ENCODE measurements at places on chromosomes 2 and 18.

- no peak for DNase-seq
These were observed 666.5 kb downstream of the DCDC2C start for GRCh38 chr2:4369826-4370419.

GRCh38 chr2:109030870-109031475, 42.0 kb upstream of the EDAR start:
- no peak for DNase-seq

GRCh38 chr2:189412330-189412953, 28.8 kb upstream of the WDR75 start:
- peak; percentile 14 for DNase-seq

GRCh38 chr18:77469131-77469530, 219.5 kb downstream of the GALR1 start:
- no peak for DNase-seq

- DNase-seq: no peak
These were observed 26.2 kb downstream of the CENPA start for GRCh38 chr2:26811791-26812694.

DNA sequence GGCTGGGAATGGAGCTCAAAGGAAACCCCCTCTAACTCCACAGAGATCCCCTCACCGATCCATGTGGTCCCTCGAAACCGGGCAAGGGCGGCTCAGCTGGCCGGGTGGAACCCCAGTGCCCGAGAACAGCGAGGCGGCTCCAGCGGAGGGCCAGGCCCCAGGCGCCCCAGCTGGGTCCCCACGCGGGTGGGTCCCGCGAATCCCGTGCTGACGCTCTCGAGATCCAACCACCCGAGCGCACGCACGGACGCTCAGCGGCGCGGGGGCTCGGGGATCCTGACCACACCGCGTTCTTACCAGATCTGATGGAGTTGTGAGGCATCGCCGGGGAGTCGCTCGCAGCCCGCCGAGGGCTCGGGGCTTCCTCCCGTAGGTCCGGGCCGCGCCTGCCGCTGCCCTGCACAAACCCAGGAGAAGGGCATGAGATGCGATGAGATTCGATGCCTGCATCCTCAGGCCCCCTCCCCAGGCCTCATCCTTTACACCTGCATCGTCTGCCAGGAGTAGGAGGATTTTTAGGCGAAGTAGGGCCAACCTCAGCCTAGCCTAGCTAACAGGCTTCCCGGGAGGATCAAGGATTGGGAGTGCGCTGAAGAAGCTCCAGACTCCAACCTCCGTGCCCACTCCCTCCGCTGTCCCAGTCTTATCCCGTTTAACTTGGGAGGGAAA, 514 bp downstream of the PAX8 start:
- no peak for DNase-seq

- no peak for DNase-seq
These were observed 65.9 kb upstream of the ACTR3 start for GRCh38 chr2:113823716-113824595.

DNA sequence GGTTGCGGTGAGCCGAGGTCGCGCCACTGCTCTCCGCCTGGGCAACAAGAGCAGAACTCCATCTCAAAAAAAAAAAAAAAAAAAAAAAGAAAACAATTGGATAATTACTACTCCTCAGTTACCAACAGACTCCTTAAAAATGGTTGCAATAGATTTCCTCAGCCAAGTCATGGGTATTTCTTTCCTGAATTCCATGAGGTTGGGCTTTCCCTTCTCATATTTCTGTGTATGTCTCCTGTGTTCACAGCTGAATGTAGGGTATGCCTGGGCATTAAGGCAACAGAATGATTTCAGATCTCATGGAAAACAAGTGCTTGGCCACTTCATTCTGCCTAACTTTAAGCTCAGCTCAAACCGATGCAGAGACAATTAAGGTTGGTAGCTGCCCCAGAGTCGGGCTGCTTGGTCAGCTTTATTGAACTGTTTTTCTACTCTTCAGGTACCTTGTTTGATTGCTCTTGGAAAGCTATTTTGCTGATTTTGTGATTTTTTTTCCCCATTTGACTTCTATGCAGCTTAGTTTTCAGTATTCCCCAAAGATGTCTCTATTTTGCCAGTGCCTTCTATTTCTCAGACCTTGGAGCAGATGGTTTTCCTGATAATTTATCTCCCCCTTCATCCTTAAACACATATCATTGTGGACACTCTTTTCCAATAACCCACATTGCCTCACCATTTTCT, 24.8 kb downstream of the KIF5C start:
- no peak for DNase-seq

DNA sequence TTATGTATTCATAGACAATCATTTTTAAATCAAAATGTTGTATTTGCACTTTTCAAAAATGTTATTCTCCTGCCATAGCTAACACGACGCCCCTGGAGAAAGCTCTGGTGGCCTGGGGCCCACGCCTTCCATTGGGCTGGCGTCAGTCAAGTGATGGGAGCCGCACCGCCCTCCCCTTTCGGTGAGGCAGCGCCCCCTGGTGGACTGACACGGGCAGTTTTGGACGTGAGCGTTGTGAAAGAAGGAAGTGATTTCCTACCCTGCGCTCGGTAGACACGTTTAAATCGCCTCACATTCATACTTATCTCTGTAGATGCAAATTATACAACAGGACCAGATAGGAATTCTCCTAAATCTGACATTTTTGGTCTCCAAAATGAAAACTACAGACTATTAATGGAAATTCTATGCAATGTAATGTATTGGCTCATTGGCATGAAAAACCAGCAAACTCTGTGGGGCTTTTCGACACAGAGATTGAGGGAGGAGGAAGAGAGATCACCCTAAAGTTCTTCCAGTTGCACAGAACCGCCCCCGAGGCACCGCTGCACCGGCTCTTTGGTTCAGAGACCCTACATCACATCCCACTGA, 326.2 kb upstream of the SOX11 start:
- DNase-seq: no peak

DNA sequence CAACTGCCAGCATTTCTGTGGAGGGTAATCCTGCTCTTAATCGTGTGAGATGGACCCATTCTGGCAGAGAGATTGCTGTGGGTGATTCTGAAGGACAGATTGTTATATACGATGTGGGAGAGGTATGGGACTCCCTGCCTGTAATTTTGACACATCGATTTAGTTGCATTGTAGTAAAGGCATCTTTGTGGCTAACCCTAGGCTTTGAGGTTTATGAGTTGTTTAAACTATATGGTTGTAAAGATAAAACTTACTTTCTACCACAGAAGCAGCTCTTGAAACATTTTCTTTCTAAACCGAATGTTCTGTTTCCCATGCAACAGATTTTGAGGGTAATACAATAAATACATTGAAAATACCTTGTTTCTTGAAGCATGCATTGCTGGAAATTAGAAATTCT, 58.5 kb downstream of the DYNC1I2 start:
- DNase-seq: no peak

DNA sequence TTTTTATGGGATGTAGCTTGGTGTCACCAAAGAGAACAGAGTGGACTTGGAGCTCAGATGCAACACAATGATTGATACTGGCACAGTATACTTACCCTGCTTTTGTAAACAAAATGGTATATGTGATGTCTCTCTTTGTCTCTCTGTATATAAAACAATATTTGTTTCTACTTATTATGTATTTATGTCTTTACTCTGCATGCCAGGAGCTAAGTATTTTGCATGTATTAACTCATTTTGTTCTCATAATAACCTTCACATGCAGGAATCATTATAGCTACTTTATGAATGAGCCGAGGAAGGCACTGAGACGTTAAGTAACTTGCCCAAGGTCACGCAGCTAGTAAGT, 27.9 kb upstream of the CASP8 start:
- no peak for DNase-seq

GRCh38 chr2:103249462-103249861, 487.6 kb downstream of the TMEM182 start:
- no peak for DNase-seq

DNA sequence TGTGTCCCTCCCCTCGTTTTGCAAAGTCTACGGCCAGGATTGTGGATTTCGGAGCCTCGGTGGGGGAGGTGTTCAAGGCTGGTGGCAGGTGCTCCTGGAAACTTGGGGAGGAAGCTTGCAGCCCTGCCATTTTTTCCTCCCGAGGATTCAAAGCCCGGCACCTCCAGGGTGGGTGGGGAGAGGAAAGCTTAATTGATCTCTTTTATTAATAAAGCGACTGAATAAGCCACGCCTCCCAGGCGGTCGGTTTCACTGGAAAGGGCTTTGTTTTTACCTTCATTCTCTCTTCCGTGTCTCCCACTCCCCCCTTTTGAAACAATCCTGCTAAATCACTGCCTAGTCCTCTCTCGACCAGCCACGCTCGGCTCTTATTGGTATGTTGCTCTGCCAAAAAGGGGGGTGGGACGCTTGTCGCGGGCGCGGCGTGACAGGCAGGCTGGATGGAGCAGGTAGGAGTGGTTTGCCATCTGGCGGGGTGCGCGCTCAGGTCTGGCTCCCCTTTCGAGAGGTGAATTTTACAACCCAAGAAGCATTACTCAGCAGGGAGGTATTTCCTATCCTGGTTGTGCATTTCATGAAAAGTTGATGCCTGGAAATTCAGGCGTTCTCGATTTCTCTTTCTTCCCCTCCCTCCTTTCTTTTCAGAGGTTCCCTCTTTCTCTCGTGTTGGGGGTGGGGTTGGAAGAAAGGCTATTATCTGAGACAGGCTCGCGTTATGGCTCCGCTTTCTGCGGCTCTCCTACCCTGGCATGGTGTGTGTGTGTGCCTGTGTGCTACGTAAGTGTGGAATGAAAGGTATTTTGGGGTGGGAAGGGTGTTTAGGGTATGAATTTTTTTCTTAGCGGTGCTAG, 1.4 kb downstream of the NEDD4L start:
- no peak for DNase-seq

DNA sequence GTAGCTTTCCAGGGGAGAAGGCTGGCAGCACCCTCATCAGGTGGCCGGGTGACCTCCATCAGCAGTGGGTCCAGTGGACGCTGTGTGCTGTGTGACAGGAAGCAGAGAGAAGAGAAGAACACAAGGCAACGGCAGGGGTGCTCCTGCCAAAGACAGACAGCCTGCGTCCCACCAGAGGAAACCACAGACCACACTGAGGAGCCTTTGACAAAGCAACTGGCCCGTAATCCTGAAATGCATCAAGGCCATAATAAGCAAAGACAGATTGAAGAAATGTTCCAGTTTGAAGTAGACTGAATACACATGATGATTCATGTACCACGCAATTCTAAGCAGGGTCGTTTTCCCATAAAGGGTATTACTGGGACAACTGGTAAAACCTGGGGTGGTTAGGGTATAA, 172.4 kb downstream of the FBXO15 start:
- no peak for DNase-seq

GRCh38 chr2:126635736-126636135, 20.2 kb upstream of the GYPC start:
- no peak for DNase-seq

- DNase-seq: no peak
These were observed 50.8 kb downstream of the EMILIN2 start for GRCh38 chr18:2897448-2898185.

DNA sequence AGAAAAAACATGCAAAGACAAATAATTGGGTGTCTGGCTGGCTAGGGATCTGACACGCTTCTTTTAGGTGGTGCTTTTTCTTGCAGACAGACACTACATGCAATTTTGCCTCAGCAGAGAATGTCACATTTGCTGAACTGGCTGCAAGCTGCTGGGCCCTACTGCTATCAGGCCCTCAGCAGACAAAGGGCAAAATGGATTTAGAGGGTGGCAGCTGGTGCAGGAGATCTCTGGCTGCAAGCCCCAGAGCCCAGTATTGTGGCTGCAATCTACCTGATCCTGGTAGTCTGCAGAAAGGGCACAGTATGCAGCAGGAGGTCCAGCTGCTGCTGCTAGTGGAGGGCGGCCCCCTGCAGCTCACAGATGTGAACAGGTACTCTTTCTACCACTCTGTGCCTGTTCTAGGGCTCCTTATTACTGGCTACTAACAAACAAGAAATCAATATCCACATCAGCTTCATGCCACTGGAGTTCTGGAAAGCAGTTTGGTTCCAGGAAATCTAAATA, 796.7 kb upstream of the CELF4 start:
- DNase-seq: no peak

GRCh38 chr2:151908204-151908882, 80.1 kb upstream of the ARL5A start:
- no peak for DNase-seq

Data from stimulated activated CD4-positive, alpha-beta T cell treated with anti-CD3 and anti-CD28 coated beads, Interleukin-1b, Interleukin-23, amount 100 ng/mL, for 1 hour (primary cell).